ENCODE measurements at places on chromosomes 11 and 22. TPM values are rescaled to one million over a fixed set of nuclear protein-coding genes. Genes with fewer than 3 reads are reported as not detected.

Gene ESAM
- total RNA-seq = 1.4 TPM

Gene IGLL1
- not detected for total RNA-seq

Gene CD44
- total RNA-seq = 3.8 TPM

Gene DHCR7
- 137 TPM for total RNA-seq

- no peak overlapping the region for H3K27ac ChIP-seq
- DNase-seq = no peak
- H3K4me1 ChIP-seq = no peaks in the 10 kb centered on the region
- H3K4me3 ChIP-seq = no peak overlapping the region
- H3K36me3 ChIP-seq = no peaks in the 10 kb centered on the region
Observed at GRCh38 chr11:95542868-95543551, 246.6 kb downstream of the FAM76B start.

- H3K27ac ChIP-seq = no peak overlapping the region
- no peak for DNase-seq
- no peaks in the 10 kb centered on the region for H3K36me3 ChIP-seq
- no peaks in the 10 kb centered on the region for H3K4me1 ChIP-seq
- H3K4me3 ChIP-seq = no peak overlapping the region
Observed at GRCh38 chr22:26667140-26667539, 9.8 kb downstream of the MIAT start.

DNA sequence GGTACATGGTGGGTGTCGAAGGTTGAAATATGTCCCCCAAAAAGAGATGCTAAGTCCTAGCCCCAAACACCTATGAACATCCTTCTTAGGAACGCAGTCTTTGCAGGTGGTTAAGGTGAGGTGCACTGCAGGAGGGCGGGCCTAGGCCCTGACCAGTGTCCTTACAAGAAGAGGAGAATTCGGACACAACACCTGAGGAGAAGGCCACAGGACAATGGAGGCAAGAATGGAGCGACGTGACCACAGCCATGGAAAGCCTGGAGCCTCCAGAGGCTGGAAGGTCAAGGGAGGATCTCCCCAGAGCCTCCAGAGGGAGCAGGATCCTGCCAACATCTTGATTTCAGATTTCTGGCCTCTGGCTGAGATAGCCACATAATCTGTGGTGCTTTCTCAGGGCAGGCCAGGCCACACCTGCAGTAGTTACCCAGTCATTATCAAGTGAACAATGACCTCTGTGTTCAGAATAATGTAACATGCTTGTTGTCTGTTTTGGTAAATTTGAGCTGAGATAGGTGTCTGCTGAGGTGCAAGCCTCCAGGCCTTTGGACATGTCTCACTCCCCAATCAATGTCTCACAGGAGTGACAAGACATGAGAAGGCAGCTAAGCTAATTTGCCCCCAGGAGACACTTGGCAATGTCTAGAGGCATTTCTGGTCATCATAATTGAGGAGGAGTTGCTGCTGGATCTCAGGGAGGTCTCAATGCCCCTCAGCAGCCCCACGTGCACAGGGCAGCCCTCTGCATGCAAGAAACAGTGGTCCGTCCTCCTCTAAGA, 498.9 kb downstream of the BRD1 start:
- H3K27ac ChIP-seq = no peak overlapping the region
- H3K36me3 ChIP-seq = no peaks in the 10 kb centered on the region
- H3K27me3 ChIP-seq = peaks cover 15% of the 10 kb centered on the region
- H3K4me1 ChIP-seq = no peaks in the 10 kb centered on the region
- no peak overlapping the region for H3K4me3 ChIP-seq

- H3K4me3 ChIP-seq = no peak overlapping the region
- H3K27me3 ChIP-seq = no peaks in the 10 kb centered on the region
- H3K36me3 ChIP-seq = no peaks in the 10 kb centered on the region
- H3K4me1 ChIP-seq = peaks cover 7% of the 10 kb centered on the region
Observed at GRCh38 chr11:794013-794765, 3.9 kb downstream of the SLC25A22 start.

DNA sequence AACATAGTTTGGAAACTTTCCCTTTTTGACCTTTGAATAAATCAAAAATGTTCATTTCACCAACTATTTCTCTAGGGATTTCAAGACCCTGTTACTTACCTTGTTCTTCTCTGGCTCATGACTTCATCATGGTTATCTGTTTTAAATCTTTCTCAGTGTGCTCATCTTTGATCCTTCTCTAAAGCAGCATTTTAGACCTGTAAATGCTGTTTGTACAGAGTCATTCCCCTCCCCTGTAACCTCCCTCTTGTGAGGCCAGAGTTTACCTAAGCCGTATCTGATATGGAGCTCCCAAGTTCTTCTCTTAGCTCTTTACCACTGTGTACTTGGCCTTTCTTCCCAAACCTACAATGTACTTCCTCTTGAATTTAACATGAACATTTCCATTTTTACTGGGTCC, 56.0 kb downstream of the ACER3 start:
- no peak for DNase-seq
- no peak overlapping the region for H3K4me3 ChIP-seq
- no peaks in the 10 kb centered on the region for H3K36me3 ChIP-seq
